Endothelial cell of umbilical vein (primary cell): ENCODE measurements at places on chromosomes 5 and 9. TPM values are rescaled to one million over a fixed set of nuclear protein-coding genes. Genes with fewer than 3 reads are reported as not detected.

Gene IFNA21
- not detected in 2 replicates for polyA plus RNA-seq

DNA sequence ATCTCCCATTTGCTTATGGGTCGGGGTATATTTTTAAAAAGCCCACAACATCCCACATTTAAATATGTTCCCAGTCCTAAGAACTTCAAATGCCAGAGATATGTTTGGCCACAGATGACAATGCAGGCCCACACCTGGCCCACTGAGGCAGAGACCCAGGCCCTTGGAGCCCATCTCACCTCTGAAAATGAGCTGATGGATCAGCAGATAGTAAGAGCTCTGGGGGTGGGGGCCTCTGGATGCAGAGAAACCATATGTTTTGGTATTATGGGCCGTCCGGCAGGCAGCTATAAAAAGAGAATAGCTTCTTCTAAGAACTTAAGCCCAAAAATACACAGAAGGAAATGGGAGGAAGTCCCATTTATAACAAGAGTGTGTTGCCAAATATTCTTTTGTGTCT is 256.0 kb downstream of the GRIA1 start:
- no peak overlapping the region for H3K4me3 ChIP-seq
- no peaks in the 10 kb centered on the region for H3K27me3 ChIP-seq
- H3K27ac ChIP-seq = no peak overlapping the region
- DNase-seq = no peak
- H3K36me3 ChIP-seq = no peaks in the 10 kb centered on the region

DNA sequence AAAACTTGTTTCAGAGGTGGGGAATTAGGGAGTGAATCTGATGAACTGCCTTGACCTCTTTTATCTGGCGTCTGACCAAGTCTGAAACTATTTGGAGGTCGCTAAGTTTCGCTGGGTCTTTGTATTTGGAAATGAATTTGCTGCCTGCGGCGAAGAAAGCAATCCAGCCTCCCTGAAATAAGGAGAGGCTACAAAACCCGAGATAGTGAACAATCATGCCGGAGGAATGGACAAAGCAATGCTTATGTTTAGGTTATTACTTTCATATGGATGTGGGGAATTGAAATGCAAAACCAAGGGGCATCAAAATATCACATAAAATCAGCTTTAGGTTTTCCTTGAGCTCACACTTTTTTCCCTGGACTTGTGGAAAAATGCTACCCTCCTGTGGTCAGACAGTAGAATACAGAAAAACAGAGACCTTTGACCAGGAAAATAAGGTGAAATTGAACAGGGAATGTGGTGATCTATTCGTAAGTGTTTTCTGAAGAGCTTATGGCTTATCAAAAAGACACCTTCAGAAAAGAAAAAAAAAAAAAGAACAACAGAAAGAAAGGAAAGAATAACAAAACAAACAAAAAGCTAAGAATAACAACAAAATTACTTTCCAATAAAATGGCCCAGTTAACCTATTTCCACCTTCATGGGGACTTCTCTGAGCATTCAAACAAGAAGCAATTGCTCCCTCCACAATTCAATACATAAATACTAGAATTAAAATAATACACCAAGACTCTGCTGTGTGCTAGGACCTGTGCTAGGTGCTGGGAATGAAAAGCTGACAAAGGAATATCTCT is 68.6 kb upstream of the DPYSL3 start:
- no peaks in the 10 kb centered on the region for H3K36me3 ChIP-seq
- H3K4me3 ChIP-seq = no peak overlapping the region
- H3K4me1 ChIP-seq = no peaks in the 10 kb centered on the region

DNA sequence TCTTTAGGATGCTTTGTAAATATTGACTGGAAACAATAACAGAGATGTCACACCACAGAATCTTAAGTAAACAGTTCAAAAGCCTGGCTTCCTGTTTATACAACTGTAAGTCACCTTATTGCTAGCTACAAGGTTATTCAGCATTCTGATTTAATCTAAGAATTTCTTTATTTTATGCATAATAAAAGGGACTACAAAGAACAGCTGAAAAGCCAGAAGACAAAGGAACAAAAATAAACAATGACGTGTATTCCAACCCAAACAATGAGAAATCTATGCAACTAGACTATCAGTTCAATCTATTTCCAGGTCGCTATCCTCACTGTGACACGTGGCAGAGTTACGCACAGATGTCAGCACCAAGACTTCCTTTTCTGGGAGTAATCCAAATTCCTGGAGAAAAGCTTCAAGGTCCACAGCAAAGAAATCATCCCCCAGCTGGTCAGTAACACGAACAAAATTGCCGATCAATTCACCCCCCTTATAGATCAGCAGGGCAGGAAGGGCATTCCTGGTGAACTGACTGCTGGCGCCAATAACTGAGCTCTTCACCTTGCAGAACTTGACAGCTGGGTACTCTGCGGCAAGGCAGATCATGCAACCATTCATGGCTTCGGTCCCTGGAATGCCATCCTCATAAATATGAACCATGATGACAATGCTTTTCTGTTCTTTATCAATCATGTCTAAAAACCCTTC is 8.4 kb downstream of the PDCL start:
- peaks cover 10% of the 10 kb centered on the region for H3K36me3 ChIP-seq
- peaks cover 72% of the 10 kb centered on the region for H3K4me1 ChIP-seq
- DNase-seq = peak; percentile 97
- no peak overlapping the region for H3K4me3 ChIP-seq
- peak overlapping the region; percentile 97 for H3K27ac ChIP-seq

- no peak overlapping the region for H3K27ac ChIP-seq
- H3K4me1 ChIP-seq = no peaks in the 10 kb centered on the region
- H3K4me3 ChIP-seq = no peak overlapping the region
- H3K27me3 ChIP-seq = no peaks in the 10 kb centered on the region
- H3K36me3 ChIP-seq = no peaks in the 10 kb centered on the region
These were observed 563.9 kb downstream of the ANXA1 start for GRCh38 chr9:73715591-73715990.

DNA sequence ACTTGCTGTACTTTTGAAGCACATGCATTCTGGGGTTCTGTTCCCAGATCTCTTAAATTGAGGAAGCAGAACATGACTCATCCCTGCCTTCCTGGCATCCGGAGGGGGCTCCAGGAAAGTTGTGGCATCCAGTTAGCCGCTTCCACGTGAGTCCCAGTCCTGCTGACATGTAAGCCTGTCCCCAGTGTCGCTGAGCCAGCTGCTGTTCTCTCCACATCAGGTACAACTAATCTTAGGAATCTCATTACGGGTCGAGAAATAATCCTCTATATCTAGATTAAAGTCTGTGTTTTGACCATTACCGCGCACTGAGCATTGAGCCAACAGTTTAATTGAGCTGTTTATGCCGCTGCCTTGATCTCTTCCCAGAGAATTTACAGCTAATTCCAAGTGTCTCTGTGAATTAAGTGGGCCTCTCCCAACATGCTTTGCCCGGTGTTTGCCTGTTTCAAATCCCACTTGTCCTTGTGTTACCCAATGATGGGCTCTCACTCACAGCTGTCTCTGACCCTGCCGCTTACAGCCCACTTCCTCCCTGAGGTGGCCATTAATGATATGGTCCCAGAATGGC is 10.5 kb upstream of the SHB start:
- H3K4me3 ChIP-seq = no peak overlapping the region
- no peaks in the 10 kb centered on the region for H3K36me3 ChIP-seq
- peaks cover 17% of the 10 kb centered on the region for H3K4me1 ChIP-seq
- peak; percentile 82 for DNase-seq
- no peaks in the 10 kb centered on the region for H3K27me3 ChIP-seq

- no peak for DNase-seq
- H3K27ac ChIP-seq = no peak overlapping the region
- no peaks in the 10 kb centered on the region for H3K27me3 ChIP-seq
- no peaks in the 10 kb centered on the region for H3K36me3 ChIP-seq
These were observed 5.5 kb downstream of the CNOT6 start for GRCh38 chr5:180499684-180500083.

GRCh38 chr5:121053055-121053985 is 589.2 kb downstream of the PRR16 start:
- no peak overlapping the region for H3K27ac ChIP-seq
- no peaks in the 10 kb centered on the region for H3K27me3 ChIP-seq
- no peaks in the 10 kb centered on the region for H3K36me3 ChIP-seq
- DNase-seq = no peak
- H3K4me1 ChIP-seq = no peaks in the 10 kb centered on the region
- H3K4me3 ChIP-seq = no peak overlapping the region

- H3K27ac ChIP-seq = no peak overlapping the region
- H3K4me3 ChIP-seq = no peak overlapping the region
- no peaks in the 10 kb centered on the region for H3K36me3 ChIP-seq
- no peaks in the 10 kb centered on the region for H3K27me3 ChIP-seq
- peaks cover 16% of the 10 kb centered on the region for H3K4me1 ChIP-seq
These were observed 5.5 kb downstream of the ARHGEF37 start for GRCh38 chr5:149586708-149587318.

GRCh38 chr5:142221091-142221860 is 103.5 kb downstream of the SPRY4 start:
- H3K27ac ChIP-seq = no peak overlapping the region
- no peaks in the 10 kb centered on the region for H3K36me3 ChIP-seq
- no peak for DNase-seq
- H3K27me3 ChIP-seq = no peaks in the 10 kb centered on the region
- H3K4me3 ChIP-seq = no peak overlapping the region

- H3K27me3 ChIP-seq = no peaks in the 10 kb centered on the region
- DNase-seq = no peak
- no peaks in the 10 kb centered on the region for H3K4me1 ChIP-seq
- no peak overlapping the region for H3K27ac ChIP-seq
These were observed 192.9 kb downstream of the TARS1 start for GRCh38 chr5:33633699-33634098.

- H3K27me3 ChIP-seq = no peaks in the 10 kb centered on the region
- H3K27ac ChIP-seq = no peak overlapping the region
- no peak overlapping the region for H3K4me3 ChIP-seq
- no peaks in the 10 kb centered on the region for H3K4me1 ChIP-seq
- no peak for DNase-seq
- no peaks in the 10 kb centered on the region for H3K36me3 ChIP-seq
These were observed 751.1 kb downstream of the TLR4 start for GRCh38 chr9:118455259-118455658.

- peak overlapping the region; percentile 65 for H3K27ac ChIP-seq
- H3K4me1 ChIP-seq = peaks cover 31% of the 10 kb centered on the region
- DNase-seq = peak; percentile 92
These were observed 140.3 kb downstream of the TSSK1B start for GRCh38 chr5:113294311-113295110.

- H3K4me3 ChIP-seq = no peak overlapping the region
- H3K4me1 ChIP-seq = peaks cover 20% of the 10 kb centered on the region
- H3K27me3 ChIP-seq = no peaks in the 10 kb centered on the region
- no peaks in the 10 kb centered on the region for H3K36me3 ChIP-seq
- DNase-seq = peak; percentile 19
These were observed 232.2 kb downstream of the PDE4D start for GRCh38 chr5:59661311-59661710.

GRCh38 chr5:64838803-64839202 is 70.1 kb downstream of the CWC27 start:
- H3K27ac ChIP-seq = peak overlapping the region; percentile 55
- H3K27me3 ChIP-seq = no peaks in the 10 kb centered on the region
- no peaks in the 10 kb centered on the region for H3K36me3 ChIP-seq

Gene TXNDC8
- polyA plus RNA-seq = not detected in 2 replicates

DNA sequence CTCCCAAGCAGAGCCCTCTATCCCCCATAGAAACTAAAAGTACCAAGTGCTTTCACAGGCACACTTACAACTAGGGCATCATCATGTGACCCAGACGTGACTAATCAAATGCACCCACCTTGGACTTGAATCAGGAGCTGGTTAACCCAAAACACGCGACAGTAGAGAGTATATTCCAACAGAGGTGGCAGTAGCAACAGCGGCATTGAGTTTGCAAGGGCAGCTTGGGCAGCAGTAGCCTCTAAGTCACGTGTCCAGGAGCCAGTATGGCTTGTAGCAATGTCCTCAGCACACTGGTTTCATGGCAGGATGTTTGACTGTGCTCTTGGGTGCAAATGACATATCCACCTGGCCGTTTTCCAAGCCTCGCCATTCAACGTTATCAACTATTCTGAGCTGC is 73.4 kb upstream of the DNAH5 start:
- H3K27ac ChIP-seq = no peak overlapping the region
- H3K36me3 ChIP-seq = no peaks in the 10 kb centered on the region
- no peak overlapping the region for H3K4me3 ChIP-seq
- DNase-seq = no peak

DNA sequence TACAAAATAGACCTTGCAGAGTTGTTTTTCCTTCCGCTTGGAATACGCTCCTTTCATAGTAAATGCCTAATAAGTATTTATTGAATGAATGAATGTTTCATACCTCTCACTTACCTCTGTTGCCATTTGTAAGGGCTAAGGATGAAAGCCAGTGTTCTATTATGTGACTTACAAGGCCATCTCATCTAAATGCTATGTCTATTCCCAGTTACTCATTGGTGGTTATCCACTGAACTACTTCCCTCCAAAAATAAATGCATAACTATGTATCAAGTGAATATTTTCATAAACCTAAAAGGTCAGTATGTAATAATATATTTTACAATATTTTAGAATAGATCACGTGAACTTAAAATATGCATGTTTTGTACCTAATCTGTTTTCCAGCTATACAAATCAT is 670.5 kb upstream of the RGMB start:
- no peak for DNase-seq
- H3K4me3 ChIP-seq = no peak overlapping the region
- H3K36me3 ChIP-seq = no peaks in the 10 kb centered on the region
- H3K27me3 ChIP-seq = no peaks in the 10 kb centered on the region
- H3K4me1 ChIP-seq = peaks cover 38% of the 10 kb centered on the region
- H3K27ac ChIP-seq = no peak overlapping the region

- H3K27me3 ChIP-seq = no peaks in the 10 kb centered on the region
- H3K27ac ChIP-seq = no peak overlapping the region
- DNase-seq = peak; percentile 38
- H3K4me3 ChIP-seq = no peak overlapping the region
- peaks cover 3% of the 10 kb centered on the region for H3K4me1 ChIP-seq
- no peaks in the 10 kb centered on the region for H3K36me3 ChIP-seq
These were observed 77.4 kb downstream of the SEC61B start for GRCh38 chr9:99299211-99300102.
